ENCODE measurements at places on chromosomes 3 and 15.

GRCh38 chr3:8882642-8883041 is 80.6 kb downstream of the RAD18 start:
- DNase-seq: no peak

- no peak for DNase-seq
Measured at GRCh38 chr3:23711916-23712494, 93.8 kb upstream of the UBE2E1 start.

DNA sequence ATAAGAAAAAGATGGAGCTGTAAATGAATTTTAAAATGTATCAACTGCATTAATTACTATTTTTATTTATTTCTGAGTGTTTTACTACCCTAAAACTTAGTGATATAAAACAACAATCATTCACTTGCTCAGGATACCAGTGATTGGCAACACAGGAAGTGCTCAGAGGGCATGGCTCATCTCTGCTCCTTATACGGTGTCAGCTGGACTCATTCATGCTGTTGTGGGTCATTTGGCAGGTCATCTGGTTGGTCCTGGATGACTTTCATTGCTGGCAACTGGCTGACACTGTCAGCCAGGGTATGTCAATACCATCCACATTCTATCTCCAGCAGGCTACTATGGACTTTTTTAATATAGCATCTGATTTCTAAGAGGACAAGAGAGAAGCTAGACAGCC is 689.6 kb upstream of the NECTIN3 start:
- DNase-seq: no peak

- no peak for DNase-seq
Measured at GRCh38 chr3:4716706-4717362, 223.7 kb downstream of the ITPR1 start.

DNA sequence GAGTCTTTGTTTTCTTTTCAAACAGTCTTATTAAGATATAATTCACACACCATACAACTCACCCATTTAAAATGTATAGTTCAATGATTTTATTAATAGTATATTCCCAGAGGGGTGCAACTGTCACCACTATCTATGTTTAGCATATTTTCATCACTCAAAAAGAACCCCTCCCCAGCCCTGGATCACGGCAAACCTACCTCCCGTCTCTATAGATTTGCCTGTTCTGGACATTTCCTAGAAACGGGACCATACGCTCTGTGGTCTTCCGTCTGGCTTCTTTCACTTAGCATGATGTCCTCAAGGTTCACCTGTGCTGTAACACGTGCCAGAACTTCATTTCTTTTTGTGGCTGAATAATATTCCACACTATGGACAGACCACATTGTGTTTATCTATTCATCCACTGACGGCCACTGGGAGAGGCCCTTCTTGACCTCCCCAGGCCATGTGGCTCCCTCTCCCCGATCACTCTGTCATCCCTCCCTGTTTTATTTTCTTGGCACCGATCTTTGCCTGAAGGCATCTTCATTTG is 56.4 kb downstream of the IQSEC1 start:
- no peak for DNase-seq

DNA sequence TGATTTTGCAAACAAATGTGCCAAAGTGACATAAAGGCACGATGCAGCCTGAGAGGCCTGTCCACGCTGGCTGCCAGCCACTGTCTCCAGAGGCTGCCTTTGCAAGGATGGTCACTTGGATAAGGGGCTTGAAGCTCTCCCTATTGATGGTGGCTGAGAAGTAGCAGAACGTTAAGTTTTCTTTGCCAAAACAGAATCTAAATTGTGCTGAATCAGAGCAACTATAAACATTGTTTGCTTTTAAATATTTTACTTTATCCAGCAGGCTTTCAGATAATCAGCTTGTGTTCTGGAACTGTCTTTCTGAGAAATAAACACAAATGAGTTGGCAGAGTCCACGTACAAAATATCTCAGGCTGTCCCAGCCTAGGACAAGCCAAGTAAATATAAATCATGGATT is 23.8 kb upstream of the CNBP start:
- DNase-seq: no peak

GRCh38 chr3:13290941-13291340 is 129.2 kb downstream of the NUP210 start:
- no peak for DNase-seq

DNA sequence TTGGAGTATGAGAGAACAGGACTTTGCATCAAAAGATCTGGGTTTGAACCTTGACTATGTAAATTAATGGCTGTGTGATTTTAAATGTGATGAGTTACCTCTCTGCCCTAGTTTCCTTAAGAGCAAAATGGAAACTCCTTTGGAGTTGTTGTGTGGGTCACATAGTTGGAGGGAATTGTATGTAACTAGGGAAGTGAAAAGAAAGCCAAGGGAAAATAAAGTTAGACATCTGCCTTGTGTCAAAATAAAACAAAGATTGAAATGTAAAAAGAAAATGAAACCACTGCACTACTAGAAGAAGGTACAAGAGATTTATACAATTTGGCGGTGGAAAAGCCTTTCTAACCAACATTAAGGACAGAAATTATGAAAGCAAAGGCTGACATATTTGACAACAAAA is 1.7 kb upstream of the EHD4 start:
- DNase-seq: no peak

DNA sequence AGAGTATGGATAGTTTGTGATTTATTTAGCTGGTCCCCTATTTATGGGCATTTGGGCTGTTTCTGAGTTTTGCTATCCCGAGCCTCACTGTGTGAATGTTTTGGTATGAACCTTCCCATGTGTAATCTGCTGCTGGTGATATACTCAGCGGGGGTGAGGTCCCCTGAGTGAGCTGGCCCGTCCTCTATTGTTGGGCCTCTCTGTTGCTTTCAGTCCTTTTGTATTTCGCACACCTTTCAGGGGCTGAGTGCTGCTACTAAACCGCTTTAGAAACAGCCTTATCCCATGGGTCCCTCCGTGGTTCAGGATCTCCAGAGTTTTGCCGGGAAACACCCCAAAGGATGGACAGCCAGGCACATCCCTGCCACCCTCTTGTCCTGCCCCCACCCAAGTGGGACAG is 94.5 kb downstream of the WNT7A start:
- no peak for DNase-seq

- DNase-seq: no peak
Measured at GRCh38 chr15:60009124-60009960, 5.2 kb downstream of the FOXB1 start.

DNA sequence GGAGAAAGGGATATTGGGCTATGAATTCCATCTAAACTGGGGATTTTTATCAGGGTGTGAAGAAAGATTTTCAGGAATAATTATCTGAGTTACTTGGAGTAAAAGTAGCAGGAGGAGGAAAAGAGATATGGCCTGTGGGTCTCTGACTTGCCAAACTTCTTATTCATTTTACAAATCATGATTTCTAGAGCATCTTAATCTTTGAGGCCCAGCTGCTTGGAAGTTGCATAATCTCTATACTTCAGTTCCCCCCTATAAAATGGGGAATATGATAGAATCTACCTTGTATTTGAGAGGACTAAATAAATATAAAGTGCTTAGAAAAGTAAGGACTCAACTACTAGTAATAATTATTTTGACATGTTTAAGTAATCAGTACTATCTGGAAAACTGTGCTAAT is 11.0 kb upstream of the GABPB1 start:
- no peak for DNase-seq

DNA sequence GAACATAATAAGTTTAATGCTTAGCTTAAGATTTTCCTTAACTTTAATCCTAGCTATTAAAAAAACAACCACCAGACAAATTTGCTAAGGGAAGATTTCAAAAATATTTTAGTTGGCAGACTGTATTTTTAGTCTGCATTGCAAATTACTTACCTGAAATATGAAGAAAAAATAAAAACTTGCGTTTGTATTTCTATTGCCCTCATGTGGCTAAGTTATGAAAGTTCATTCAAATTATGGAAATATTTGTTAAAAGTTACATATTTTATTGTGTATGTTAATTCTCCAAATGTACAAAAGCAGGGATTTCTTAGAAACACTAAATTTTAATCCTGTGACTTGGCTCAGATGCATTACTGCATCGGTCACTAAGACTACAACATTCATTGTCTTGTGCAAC is 15.0 kb downstream of the GTF2A2 start:
- no peak for DNase-seq

GRCh38 chr15:85718271-85718971 is 76.3 kb downstream of the KLHL25 start:
- DNase-seq: no peak

DNA sequence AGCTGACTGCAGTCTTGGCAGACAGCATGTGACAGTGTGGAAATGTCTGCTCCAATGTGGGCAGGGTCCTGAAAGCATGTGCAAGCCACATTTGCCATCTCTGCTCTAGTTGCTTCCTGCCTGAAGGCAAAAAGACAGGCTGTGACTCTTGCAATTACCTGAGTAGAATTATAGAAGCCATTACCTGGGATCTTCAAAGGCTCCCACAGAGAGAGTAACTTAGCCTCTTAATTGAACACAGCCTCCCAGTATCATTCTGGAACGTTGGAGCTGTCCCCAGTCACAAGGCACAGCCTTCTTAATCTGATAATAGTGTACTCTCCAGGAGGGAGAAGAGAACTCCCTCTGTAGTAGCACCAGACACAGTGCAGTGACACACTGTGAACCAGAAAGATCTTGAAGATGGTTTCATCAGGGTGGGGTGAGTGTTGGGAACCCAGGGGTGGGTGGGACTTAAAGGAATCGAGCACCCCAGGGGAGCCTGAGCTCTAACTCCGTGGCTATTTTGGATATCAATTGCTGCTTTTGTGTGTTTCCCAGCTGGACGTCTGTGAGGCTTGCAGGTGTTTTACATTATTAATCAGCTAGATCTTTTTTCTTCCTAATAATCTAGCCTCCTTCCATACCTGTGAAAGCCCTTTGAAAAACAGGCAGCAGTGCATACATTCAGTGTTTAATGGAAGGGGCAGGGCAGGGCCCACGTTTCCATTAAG is 40.6 kb upstream of the GLCE start:
- no peak for DNase-seq

DNA sequence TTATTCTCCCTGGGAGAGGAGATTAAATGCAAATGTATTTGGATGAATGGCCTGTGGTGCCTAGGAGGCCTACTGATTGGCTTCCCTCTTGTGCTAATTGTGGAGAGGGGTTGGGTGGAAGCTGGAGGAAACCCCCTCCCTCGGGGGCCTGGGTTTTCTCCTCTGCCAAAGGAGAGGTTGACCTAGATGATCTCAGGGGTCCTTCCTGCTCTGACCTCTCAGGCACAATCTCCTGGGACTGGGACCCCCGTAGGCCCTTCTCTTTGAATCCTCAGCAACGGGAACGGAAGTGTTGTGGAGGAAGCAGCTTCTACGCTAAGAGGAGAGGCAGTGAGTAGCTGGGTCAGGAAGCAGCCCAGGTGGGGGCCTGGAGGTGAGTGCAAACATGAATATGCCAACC is 40.5 kb upstream of the MAGEF1 start:
- DNase-seq: no peak

DNA sequence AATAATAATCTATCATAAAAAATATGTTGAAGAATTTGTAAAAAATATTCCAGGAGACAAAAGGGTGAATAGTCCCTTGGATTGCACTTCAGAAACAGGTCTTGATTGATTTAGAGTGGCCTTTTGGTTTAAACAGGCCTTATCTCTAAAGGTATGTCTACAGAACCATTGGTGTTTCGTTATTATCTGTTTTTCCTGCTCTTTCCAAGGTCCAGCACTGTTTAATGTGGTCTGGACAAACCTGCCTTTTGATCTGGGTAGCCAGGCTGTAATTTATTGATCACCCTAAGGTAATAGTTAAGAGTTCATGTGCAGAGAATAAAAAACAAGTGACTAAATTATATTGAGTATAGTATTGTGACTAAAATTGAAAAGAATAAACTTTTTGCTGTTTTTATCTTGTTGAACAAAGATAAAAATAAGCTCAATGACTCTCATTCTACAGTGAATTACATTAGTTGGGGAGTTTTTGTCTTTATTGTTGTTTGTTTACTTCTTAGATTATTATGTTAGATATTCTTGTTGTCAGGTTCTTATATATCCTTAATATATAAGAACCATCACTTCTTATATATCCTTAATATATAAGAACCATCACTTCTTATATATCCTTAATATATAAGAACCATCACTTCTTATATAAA is 25.1 kb downstream of the SLC2A2 start:
- DNase-seq: no peak

DNA sequence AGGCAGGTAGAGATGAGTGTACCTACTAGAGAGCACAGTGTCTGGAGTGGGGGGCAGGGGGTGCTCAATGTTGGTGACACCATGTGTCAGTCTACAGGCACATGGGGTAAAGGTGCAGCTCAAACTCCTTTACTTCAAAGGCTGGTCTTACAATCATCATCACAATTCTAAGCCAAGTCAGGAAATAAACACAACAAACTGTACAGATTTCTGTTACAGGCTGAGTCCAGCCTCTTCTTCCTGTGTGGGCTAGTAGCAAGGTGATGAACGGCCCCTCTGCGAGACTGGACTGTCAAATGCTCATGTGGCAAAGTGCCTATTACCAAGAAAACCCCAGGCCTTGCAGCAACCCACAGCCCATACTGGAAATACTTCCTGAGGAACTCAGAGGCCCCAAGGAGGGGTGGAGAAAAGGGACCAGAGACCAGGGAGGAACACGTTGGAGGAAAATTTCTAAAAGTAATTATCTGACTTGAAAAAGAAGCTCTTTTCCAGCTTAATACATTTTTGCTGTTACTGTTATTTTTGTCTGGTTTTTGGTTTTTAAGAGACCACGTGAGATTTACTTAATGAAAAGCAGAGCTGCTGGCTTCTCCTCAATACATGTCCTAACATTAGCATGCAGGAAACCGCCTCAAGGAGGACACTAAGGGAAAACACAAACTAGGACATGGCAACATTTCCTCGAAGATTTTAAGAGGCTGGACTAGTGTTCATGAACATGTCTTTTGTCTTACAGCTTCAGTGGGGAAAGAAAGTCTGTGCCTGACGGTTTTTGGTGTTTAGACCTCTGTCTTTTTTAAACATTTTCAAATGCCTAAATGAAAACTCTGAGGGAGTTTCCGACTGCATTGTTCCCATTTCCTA is 29.5 kb downstream of the TBC1D2B start:
- DNase-seq: no peak

GRCh38 chr3:170044795-170045244 is 7.0 kb downstream of the GPR160 start:
- no peak for DNase-seq
